ENCODE measurements at places on chromosomes 11 and 22.

DNA sequence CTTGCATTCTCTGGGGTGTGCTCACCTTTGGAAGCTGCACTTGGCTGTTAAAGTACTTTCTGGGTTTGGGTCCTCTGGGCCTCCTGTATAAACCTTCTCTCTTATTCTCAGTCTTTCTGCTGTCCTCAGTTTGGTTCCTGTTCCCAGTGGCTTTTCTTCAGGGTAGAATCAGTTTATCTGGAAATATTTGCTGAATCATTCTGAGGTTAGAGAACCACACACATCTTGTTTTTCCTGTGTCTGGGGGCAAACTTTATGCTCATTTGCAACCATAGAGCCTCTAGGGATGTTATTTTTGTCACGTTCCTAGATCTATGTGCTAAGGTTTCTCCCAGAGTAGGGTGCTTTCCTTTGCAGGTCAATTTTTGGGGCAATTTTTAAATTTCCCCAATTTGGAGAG, 224.3 kb upstream of the C11orf87 start:
- DNase-seq, result no peak

GRCh38 chr22:48410536-48410935, 1417.1 kb downstream of the BRD1 start:
- no peak for DNase-seq

DNA sequence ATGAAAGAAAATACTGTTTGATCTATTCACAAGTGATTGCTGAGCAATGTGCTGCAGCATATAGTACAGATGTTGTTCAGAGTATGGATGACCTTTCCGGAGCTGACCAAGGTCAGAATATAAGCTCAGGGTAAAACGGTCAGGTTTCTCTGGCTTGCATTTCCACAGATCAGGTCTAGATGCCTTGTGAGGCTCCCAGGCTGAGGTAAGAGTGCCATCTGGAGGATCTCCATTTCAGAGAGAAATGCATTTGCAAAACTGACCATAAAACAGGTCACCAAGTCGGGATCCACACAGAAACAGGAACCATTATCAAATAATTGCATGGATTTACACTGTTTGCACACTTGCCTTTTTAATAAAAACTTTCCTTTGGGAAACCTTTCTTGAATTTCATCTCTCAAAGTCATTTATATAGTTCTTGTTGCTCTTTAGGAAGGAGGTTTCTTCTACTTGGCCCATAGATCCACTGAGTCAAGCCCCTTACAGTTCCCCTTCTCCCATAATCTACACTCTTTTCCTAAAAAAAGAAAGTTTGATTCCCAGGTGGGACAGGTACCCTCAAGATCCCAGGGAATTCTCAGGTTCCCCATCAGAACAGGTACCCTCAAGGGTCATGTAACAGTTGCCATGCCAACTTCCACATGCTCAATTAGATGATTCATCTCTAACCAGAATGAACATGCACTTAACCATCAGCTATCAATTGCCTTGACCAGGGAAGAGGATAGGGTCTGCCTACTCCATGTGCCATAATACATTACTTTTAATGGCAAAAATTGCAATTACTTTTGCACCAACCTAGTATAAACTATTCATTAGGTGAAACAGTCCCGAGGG, 25.0 kb upstream of the TMPRSS5 start:
- DNase-seq, result peak; percentile 90

- DNase-seq, result peak; percentile 25
These were observed 29.6 kb downstream of the DHCR7 start for GRCh38 chr11:71418643-71419042.

DNA sequence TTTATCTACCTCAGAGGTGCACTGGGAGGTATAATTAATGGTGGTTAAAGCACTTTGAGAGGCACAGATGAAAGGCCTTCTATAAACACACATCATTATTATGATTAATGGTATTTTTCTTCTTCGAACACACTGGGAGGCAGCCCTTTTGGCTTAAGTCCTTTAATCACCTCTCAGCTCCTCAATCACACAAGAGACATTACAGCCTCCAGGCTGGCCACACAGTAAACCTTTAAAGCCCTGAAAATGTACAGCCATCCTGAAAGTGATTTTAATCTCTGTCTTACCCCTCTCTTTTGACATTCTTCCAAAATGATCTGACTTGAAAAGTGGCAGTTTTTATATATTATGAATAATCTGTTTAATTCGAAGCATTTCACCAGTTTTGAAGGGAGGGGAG, 54.3 kb upstream of the VSTM5 start:
- peak; percentile 95 for DNase-seq

DNA sequence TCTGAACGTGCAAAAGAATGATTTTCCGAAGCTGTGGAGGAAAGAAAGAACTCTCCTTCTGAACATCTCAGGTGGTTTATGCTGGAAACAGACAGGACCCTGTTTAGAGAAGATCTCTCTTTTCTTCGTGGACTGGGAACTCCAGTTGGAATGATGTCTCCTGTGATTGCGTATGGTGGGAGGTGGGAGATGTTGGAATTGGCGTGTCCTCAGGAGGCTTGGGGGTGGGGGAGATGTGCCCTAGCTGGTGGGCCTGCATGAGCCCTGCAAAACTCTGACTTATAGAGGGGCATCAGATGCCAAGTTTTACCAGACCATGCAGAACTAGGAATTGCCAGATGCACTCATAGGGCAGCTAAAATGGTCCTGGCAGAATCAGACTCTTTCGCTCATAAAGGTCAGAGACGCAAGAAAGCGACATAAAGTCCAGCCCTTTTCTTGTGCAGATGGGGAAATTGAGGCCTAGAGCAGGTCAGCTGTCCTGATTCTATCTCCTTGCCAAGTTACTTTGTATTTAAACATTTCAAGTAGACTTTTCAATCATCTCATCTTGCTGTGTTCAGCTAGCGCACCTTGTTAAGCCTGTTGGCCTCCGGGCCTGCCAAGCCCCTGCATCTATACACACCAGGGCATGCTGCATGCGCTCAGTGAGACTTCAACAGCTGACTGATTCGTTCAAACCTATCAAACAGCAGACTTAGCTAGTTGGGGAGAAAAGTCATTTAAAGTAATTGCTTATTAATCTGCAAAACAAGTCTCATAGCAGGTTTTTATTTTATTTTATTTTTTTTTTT, 34.2 kb upstream of the EHF start:
- DNase-seq, result no peak

- peak; percentile 38 for DNase-seq
These were observed 159.1 kb downstream of the WNT11 start for GRCh38 chr11:76047231-76047630.

- DNase-seq, result no peak
These were observed 9.7 kb upstream of the TXNRD2 start for GRCh38 chr22:19951346-19951745.

DNA sequence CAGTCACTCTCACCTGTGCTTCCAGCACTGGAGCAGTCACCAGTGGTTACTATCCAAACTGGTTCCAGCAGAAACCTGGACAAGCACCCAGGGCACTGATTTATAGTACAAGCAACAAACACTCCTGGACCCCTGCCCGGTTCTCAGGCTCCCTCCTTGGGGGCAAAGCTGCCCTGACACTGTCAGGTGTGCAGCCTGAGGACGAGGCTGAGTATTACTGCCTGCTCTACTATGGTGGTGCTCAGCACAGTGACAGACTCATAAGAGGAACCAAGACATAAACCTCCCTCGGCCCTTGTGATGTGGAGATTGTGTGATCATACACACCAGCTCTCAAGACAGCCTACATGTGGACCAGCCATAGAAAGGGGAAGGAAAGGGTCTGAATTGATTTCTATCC, 113.3 kb downstream of the ZNF280B start:
- DNase-seq, result peak; percentile 88

- peak; percentile 66 for DNase-seq
These were observed 14.9 kb downstream of the TMEM258 start for GRCh38 chr11:61777234-61778090.

- peak; percentile 28 for DNase-seq
These were observed 3.2 kb upstream of the NRXN2 start for GRCh38 chr11:64726211-64726641.

DNA sequence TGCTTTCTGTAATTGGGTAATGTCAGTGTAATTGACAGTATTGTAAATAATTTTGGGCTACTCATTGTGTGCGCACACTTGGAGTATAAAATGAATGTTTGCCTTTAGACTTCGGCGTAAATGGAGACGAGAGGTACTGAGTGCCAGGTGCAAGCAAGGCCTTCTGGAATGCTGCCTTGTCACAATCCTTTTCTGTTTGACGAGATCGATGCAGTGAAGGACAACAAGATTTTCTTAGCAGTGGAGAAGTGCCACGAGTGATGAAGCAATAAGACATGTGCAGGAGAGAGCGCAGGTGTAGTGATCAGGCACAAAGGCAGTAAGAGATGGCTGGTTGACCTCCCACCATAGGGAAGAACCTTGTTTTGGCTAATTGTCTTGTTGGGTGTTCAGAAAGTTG, 67.5 kb downstream of the DDX10 start:
- DNase-seq, result peak; percentile 92

DNA sequence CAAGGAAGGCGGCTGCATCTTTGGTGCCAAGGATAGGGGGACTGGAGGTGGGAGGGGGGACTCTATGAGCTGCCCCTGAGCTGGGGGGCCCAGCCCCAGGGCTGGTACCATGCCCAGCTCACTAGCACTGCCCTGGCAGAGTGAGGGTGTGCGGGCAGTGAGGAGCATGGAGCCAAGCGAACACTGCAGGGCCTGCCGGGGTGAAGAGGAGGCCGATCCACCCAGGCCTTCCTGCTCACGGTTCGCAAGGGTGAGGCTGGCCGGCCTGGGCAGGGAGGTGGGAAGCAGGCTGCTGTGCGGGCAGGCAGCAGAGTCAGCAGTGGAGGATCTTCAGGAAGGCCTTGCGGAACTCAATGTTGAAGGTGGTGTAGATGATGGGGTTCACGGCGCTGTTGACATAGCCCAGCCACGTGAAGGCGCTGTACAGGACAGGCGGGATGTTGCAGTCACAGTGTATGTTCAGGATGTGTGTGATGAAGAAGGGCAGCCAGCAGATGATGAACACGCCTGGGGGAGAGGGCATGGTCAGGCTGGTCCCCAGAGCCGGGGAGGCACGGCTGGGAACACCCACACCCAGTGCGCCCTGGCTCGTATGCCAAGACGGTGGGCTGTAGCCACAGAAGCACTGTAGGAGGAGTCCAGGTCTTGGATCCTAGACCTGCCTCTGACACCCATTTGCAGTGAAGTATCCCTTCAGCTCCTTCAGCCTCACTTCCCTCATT, 23.0 kb downstream of the ANKK1 start:
- no peak for DNase-seq

- no peak for DNase-seq
These were observed 36.4 kb downstream of the MAP6 start for GRCh38 chr11:75632450-75632849.

GRCh38 chr11:111586388-111586831, 15.8 kb upstream of the SIK2 start:
- DNase-seq, result peak; percentile 78

- DNase-seq, result no peak
These were observed 13.9 kb upstream of the NCF4 start for GRCh38 chr22:36846949-36847348.

GRCh38 chr22:31987218-31987617, 42.9 kb downstream of the YWHAH start:
- DNase-seq, result no peak

GRCh38 chr11:85718991-85719807, 33.2 kb upstream of the CCDC89 start:
- peak; percentile 40 for DNase-seq

- DNase-seq, result no peak
These were observed 176.5 kb upstream of the UBASH3B start for GRCh38 chr11:122478986-122479385.

GRCh38 chr11:17613983-17614382, 66.9 kb downstream of the OTOG start:
- no peak for DNase-seq

GRCh38 chr11:83063073-83063754, 8.5 kb downstream of the RAB30 start:
- DNase-seq, result peak; percentile 59

- peak; percentile 79 for DNase-seq
These were observed 28.0 kb downstream of the FADS2 start for GRCh38 chr11:61855939-61856680.

- no peak for DNase-seq
These were observed 5.6 kb downstream of the CLCF1 start for GRCh38 chr11:67367761-67368227.

GRCh38 chr11:47355283-47356128, 3.0 kb upstream of the MYBPC3 start:
- DNase-seq, result peak; percentile 95

DNA sequence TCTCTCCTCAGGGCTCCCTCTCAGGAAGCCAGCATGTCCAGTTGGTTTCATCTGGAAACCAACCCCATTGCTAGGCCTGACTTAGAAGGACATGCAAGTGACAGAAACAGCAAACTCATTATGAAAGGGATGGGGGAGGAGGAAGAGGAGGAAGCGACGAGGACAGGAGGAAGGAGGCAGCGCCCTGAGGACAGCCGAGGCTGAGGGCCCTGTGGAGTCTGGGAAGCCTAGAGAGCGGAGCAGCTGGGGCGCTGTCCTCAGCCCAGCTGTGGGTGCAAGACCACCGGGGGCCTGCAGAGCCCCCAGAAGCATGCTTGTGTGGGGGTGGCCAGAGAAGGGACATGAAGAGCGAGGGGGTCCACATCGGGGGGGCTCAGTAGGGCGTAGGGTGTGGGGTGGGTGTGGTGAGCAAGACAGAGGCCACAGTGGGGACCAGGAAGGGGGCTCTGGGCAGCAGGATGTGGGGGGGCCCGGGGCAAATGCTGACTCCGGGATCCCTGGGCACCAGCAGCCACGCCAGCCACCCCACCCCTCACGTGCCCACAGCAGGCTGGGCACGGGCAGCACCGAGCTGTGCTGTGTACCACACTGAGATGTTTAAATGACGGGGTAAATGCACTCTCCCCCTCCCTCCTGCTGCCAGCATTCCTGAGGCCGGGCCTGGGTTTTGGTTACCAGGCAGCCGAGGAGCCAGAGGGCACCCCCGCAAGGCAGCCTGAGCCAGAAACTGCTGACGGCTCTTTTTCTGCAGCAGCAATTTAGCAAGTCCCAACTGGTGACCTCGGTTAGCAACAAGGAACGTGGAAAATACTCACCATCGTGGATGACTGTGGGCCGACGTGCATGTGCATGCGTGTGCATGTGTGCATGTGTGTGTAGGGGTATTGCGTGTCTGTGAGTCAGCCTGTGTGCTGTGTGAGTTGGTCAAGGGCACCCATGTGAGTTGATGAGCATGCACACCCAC, 82.7 kb upstream of the LINC01488 start:
- DNase-seq, result no peak

- DNase-seq, result no peak
These were observed 29.7 kb downstream of the OR10A6 start for GRCh38 chr11:7901319-7901854.

- DNase-seq, result peak; percentile 65
These were observed 739 bp downstream of the ZMAT5 start for GRCh38 chr22:29765905-29766631.

DNA sequence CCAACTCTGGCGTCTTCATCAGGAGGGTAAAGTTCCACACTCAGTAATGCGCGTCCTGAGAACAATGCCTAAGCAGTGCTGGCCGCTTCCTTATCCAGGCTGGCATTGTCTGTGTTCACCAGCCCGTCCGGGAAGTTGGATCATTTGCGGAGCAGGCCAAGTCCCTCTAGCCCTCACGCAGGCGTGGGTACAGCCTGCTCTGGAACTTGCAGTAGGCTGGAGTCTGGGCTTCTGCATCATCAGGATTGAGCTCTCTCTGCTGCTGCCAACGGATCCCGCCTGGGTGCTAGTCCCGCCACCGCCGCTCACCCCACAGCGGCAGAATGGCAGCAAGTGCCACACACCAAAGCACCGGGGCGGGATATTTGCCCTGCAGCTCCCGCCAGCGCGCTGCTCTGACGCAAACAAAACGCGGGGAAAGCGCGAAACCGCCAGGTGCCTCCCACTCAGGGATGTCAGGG, 29.0 kb downstream of the GLYATL1 start:
- peak; percentile 80 for DNase-seq

Measured in NCI-H69 (cell line).